ENCODE measurements at places on chromosomes 2 and 18. TPM values are rescaled to one million over a fixed set of nuclear protein-coding genes. Genes with fewer than 3 reads are reported as not detected.

PSMG2 gene
- polyA plus RNA-seq = 81.6 TPM

GAL3ST2 gene
- polyA plus RNA-seq = 0.31 TPM

NT5C1B gene
- polyA plus RNA-seq = 0.75 TPM

C1QL2 gene
- 0.18 TPM for polyA plus RNA-seq

AAMP gene
- 105 TPM for polyA plus RNA-seq

HOXD12 gene
- polyA plus RNA-seq = not detected

CASP8 gene
- polyA plus RNA-seq = 40.2 TPM

FAM228B gene
- polyA plus RNA-seq = 14.1 TPM

CDKL4 gene
- 0.10 TPM for polyA plus RNA-seq

DYNAP gene
- polyA plus RNA-seq = 0.37 TPM

DCDC2C gene
- 0.33 TPM for polyA plus RNA-seq

B3GNT2 gene
- polyA plus RNA-seq = 23.9 TPM

FEV gene
- polyA plus RNA-seq = 11.9 TPM

FAM110C gene
- polyA plus RNA-seq = 20.0 TPM

ERMN gene
- polyA plus RNA-seq = 0.57 TPM

TRAK2 gene
- 24.5 TPM for polyA plus RNA-seq

CD302 gene
- polyA plus RNA-seq = 42.7 TPM

SPDYA gene
- 3.1 TPM for polyA plus RNA-seq

VAMP8 gene
- polyA plus RNA-seq = 158 TPM

AQP12A gene
- 5.0 TPM for polyA plus RNA-seq

TMEM178A gene
- polyA plus RNA-seq = 7.3 TPM

AP1S3 gene
- 6.3 TPM for polyA plus RNA-seq

VIT gene
- 0.13 TPM for polyA plus RNA-seq

REG1B gene
- 0.24 TPM for polyA plus RNA-seq

COLEC12 gene
- 19.1 TPM for polyA plus RNA-seq

PCGF1 gene
- 25.5 TPM for polyA plus RNA-seq

UNC80 gene
- 2.5 TPM for polyA plus RNA-seq

ATP8B1 gene
- polyA plus RNA-seq = 68.2 TPM

HOXD11 gene
- polyA plus RNA-seq = not detected

GREB1L gene
- 1.8 TPM for polyA plus RNA-seq

ACTG2 gene
- polyA plus RNA-seq = 913 TPM

TMEM163 gene
- polyA plus RNA-seq = 0.39 TPM

EMILIN1 gene
- polyA plus RNA-seq = 49.1 TPM

CERS6 gene
- polyA plus RNA-seq = 43.8 TPM

IMMT gene
- 78.9 TPM for polyA plus RNA-seq

PRSS56 gene
- polyA plus RNA-seq = not detected

PLGLB2 gene
- polyA plus RNA-seq = 2.4 TPM

MAIP1 gene
- 21.2 TPM for polyA plus RNA-seq

PNKD gene
- polyA plus RNA-seq = 103 TPM

L3MBTL4 gene
- polyA plus RNA-seq = 4.0 TPM

EHBP1 gene
- polyA plus RNA-seq = 30.7 TPM

MOCOS gene
- polyA plus RNA-seq = 3.8 TPM

EVA1A gene
- 10.0 TPM for polyA plus RNA-seq

MATN3 gene
- 2.5 TPM for polyA plus RNA-seq

GPR45 gene
- 0.09 TPM for polyA plus RNA-seq

SAG gene
- polyA plus RNA-seq = 0.36 TPM

ATOH8 gene
- 5.1 TPM for polyA plus RNA-seq

SERPINB10 gene
- polyA plus RNA-seq = not detected

HOXD8 gene
- polyA plus RNA-seq = 4.0 TPM

MAB21L4 gene
- polyA plus RNA-seq = 25.7 TPM

CNGA3 gene
- polyA plus RNA-seq = 2.3 TPM

QPCT gene
- 9.1 TPM for polyA plus RNA-seq

HNMT gene
- polyA plus RNA-seq = 71.1 TPM

TRABD2A gene
- polyA plus RNA-seq = 18.0 TPM

MC4R gene
- polyA plus RNA-seq = 0.27 TPM

PTMA gene
- 1,252 TPM for polyA plus RNA-seq

SP5 gene
- 4.8 TPM for polyA plus RNA-seq

CDH7 gene
- 0.22 TPM for polyA plus RNA-seq

PDE1A gene
- polyA plus RNA-seq = 16.1 TPM
